ENCODE measurements at places on chromosomes 16 and 17.

DNA sequence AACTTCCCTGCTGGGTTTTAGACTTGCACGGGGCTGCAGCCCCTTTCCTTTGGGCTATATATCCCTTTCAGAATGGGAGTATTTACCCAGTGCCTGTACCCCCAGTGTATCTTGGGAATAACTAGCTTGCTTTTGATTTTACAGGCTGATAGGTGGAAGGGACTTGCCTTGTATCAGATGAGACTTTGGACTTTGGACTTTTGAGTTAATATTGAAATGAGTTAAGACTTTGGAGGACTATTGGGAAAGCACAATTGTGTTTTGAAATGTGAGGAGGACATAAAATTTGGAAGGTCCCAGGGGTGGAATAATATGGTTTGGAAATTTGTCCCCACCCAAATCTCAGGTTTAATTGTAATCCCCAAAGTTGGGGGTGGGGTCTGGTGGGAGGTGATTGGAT, 393.8 kb upstream of the KIF2B start:
- DNase-seq, result no peak

DNA sequence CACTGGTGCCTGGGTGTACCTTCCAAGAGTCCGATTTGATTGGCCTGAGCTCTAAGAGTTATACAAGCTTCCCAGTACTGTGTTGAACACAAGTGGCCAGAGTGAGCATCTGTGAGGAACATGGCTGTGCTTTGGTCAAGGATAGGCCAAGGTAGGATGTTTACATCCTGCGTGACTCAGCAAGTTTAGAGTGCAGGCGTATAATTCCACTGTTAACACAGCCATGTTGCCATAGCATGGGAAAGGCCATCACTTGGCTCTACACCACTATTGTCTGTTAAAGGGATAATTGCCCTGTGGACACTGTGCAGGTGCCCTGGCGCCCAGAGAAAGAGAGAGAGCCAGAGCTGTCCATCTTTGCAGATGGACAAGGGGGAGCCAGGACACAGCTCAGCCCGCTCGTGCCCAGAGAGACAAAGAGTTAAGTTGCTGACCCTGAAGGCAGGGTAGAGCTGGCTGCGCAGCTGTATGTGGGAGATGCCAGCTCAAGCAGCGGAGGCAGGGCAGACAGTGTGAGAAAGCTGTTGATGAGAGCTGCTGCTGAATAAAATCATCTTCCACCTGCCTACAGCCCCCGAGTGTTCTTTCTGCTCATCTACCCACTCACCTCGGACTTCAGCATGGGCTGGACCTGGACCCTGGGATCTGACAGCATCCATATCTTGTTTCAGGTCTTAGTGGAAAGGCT, 11.7 kb downstream of the CFAP52 start:
- no peak for DNase-seq

GRCh38 chr17:8609910-8610309, 20.6 kb downstream of the MYH10 start:
- DNase-seq, result no peak

DNA sequence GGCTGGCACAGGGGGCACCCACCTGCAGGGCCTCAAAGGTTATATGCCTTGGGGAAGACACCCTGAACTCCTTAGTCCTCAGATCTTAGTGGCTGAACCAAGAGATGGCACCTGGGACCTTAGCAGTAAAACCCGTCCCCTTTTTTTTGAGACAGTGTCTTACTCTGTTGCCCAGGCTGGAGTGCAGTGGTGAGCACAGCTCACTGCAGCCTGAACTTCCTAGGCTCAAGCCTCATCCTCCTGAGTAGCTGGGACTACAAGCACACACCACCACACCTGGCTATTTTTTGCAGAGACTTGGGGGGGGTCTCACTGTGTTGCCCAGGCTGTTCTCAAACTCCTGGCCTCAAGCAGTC, 237.2 kb downstream of the MRTFB start:
- DNase-seq, result peak; percentile 23

GRCh38 chr17:67994817-67995569, 1.3 kb downstream of the C17orf58 start:
- peak; percentile 92 for DNase-seq

GRCh38 chr16:75761108-75761507, 34.8 kb upstream of the CPHXL start:
- peak; percentile 42 for DNase-seq

GRCh38 chr17:55822028-55822427, 71.2 kb downstream of the PCTP start:
- no peak for DNase-seq

DNA sequence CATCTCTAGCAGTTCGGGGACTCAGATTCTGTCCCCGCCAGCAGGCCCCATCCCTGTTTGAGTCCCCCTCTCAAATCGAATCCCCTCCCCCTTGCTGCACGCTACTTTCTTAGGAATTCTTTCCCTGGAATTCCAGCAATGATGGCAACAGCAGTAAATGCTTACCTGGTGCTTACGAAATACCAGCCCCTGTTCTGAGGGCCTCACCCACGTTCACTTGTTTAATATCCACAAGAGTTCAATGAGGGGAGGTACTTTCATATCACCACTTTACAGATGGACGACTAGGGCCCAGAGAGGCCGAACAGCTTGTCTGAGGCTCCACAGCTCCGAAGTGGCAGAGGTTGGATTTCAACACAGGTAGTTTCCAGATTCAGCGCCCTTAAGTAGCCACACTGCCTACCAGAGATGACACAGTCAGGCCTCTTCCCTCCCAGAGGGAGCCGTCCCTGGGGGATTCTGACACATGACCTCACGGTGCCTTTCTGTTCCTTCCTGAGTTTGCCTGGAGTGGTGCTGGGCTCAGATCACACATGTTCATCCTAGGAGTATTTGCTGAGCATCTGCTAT, 120.7 kb upstream of the GSE1 start:
- DNase-seq, result peak; percentile 36
